ENCODE measurements at places on chromosomes 7 and 10. TPM values are rescaled to one million over a fixed set of nuclear protein-coding genes. Genes with fewer than 3 reads are reported as not detected.

DNA sequence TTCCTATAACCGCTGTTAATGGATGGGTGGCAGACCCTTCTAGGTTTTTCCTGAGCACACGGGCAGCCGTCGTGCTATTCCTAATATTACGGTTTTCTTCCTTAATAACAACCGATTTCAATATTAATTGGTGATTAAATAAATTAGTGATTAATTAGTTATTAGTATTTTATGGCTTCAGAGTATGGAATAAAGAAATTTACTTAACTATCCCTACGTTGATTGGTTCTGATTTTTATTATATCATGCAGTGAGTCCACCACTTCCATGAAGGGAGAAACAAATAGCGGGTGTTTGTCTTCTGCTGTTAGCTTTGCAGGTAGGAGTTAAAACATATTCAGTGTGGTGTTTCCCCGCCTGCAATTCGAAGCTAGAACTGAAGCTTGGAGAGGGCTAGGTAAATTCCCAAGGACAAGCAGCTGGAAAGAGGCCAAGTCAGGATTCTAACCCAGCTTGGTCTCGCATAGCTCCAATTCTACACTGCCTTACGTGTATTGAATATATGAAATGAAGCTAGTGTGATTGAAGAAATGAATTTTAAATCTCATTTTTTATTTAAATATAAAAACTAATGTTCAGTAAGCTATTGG lies 928 bp upstream of the CSTF2T start:
- H3K27me3 ChIP-seq: no peaks in the 10 kb centered on the region
- peak overlapping the region; percentile 100 for H3K4me3 ChIP-seq
- peaks cover 45% of the 10 kb centered on the region for H3K4me1 ChIP-seq
- peaks cover 26% of the 10 kb centered on the region for H3K36me3 ChIP-seq
- peak; percentile 11 for DNase-seq

DNA sequence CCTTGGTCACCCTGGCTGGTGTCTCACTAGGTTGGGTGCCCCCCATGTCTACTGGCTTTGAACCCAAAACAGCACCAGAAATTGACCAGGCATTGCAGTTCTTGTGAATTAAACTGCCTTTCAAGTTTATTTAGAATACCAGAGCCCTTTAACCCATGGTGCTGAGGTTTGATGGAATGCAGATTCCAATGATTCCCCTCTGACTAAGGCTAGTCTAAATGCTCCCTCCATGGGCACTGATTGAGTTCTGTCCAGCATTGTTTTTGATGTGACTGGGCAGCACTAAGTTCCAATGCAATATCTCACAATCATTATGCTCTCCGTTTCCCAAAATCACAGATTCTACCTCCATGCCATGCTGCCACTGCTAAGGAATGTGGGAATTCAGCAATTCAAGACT lies 1047.4 kb upstream of the LRRN3 start:
- no peaks in the 10 kb centered on the region for H3K27me3 ChIP-seq
- no peaks in the 10 kb centered on the region for H3K36me3 ChIP-seq
- H3K4me1 ChIP-seq: no peaks in the 10 kb centered on the region
- H3K27ac ChIP-seq: no peak overlapping the region
- DNase-seq: no peak

- no peaks in the 10 kb centered on the region for H3K36me3 ChIP-seq
- H3K4me3 ChIP-seq: no peak overlapping the region
These were observed 75.2 kb downstream of the CDH23 start for GRCh38 chr10:71471957-71472365.

DNA sequence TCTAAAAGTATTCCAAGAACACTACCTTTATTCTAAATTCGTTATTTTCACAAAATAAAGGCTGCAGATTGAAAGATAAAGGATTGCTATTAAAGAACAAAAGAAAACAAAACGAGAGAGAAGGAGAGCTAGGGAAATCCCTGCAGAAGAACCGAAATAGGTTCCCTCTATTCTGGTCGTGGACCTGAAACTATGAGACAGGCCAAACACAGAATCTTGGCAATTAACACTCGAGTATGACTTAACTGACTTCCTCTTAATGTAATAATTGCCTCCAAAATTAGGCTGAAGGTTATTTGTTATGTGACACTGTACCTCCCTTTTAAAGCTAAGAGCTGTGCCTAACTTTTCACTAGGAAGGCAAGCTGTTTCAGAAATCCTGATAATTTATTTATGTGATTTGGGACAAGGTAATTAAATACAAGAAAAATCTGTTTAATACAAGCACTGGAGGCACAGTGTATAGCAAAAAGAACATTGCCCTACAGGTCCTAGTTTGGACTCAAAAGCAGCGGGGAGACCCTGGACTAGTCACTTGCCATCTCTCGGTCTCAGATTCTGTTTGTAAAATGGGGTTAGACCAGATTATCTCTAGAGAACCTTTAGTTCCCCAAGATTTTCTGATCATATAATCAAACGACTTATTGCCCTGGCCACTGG lies 11.6 kb downstream of the NAMPT start:
- H3K36me3 ChIP-seq: no peaks in the 10 kb centered on the region
- H3K27ac ChIP-seq: no peak overlapping the region
- H3K27me3 ChIP-seq: no peaks in the 10 kb centered on the region
- no peak for DNase-seq
- no peaks in the 10 kb centered on the region for H3K4me1 ChIP-seq

TMEM184A gene
- not detected for polyA plus RNA-seq

TET1 gene
- 1.8 TPM for polyA plus RNA-seq

All from naive thymus-derived CD8-positive, alpha-beta T cell (primary cell).